Stimulated activated CD8-positive, alpha-beta memory T cell treated with anti-CD3 and anti-CD28 coated beads, Interleukin-2, amount 100 ng/mL, for 1 hour (primary cell): ENCODE measurements at places on chromosomes 12 and 14.

DNA sequence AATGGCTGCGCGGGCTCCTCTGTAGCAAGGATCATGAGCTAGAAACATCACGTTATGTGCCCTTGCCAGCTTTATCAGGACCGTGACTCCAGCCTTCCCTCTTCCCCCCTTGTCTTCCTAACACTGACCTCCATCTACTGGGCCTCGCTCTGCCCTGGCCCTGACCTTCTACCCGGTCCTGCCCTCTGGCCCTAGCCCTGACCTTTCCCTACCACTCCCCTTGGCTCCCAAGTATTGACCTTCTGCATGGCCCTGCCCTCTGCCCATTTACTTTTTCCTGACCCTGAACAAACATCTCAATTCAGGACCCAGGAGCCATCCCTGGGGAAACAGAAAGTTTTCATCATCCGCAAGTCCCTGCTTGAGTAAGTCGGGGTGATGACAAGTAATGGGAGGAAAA lies 2.0 kb downstream of the SOAT2 start:
- no peak for DNase-seq

DNA sequence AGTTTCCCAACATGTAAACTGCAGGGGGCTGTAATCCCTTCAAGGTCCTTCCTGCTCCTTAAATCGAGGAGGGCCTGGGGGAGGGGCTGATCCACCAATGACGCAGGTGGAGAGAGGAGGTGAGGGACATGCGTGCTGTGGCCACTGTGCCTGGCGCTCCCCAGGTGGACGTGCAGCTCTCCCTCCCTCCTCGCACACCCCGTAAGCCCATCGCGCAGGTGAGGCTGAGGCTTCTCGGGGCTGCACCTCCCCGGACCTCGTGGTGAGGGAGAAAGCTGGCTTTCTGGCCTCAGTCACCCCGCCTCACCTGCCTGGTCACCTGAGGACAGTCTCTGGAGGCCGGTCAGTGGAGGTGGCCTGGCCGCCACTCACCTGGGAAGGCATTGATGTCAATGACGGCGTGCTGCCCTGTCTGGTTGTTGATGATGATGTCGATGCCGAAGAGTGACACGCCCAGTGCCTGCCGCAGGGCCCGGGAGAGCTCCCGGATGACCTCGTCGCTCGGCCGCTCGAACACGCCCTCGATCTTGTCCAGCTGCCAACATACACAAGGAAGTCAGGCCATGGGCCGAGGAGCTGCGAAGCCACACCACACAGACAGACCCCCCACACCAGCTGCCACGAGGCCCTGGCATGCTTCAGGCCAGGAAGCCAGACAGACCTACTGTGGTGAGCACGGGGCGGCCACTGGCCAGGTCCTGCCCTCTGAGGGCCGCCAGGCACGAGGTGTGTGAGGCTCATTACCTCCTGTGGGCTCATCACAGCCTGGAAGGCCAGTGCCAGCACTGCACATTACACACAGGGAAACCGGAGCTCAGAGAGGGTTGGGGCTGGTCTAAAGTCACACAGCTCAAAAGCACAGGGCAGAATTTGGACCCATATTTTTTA lies 23.3 kb downstream of the CHGA start:
- no peak for DNase-seq

DNA sequence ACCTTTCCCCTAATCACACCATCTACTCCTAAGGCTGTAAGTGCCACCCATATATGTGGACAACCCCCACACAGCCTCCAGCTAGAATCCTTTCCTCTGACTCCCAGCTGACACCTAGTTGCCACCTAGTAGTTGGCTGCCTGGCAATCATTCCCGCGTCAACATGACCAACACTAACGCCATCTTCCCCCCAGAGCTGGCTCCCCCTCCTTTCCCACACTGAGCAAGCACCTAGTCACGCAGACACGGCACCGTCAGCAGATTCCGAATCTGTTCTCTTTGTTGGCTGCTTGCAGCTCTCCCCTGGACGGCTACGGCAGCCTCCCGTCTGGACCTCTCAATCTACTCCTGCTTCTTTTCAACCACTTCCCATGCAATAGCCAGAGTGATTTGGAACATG lies 27.7 kb downstream of the UBR7 start:
- no peak for DNase-seq

GRCh38 chr12:62933220-62933601 lies 1.7 kb downstream of the PPM1H start:
- DNase-seq: no peak

DNA sequence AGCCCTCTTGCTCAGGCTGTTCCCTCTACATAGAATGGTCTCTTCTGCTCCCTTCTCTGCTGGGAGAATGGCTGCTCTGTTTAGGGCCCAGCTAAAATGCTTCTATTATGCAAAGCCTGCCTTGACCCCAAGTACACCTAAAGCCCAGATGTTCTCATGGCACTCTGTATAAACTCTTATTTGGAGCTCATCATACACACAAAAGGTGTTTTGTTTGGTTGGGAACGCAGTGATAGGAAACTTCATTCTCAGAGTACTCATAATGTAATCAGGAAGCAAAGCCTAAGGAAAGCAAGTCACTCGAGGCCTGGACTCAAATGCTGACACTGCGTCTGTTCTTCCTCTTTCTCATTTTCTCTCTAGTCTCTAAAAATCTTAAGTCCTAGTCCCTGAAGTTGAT lies 38.2 kb upstream of the SYCP3 start:
- DNase-seq: no peak

DNA sequence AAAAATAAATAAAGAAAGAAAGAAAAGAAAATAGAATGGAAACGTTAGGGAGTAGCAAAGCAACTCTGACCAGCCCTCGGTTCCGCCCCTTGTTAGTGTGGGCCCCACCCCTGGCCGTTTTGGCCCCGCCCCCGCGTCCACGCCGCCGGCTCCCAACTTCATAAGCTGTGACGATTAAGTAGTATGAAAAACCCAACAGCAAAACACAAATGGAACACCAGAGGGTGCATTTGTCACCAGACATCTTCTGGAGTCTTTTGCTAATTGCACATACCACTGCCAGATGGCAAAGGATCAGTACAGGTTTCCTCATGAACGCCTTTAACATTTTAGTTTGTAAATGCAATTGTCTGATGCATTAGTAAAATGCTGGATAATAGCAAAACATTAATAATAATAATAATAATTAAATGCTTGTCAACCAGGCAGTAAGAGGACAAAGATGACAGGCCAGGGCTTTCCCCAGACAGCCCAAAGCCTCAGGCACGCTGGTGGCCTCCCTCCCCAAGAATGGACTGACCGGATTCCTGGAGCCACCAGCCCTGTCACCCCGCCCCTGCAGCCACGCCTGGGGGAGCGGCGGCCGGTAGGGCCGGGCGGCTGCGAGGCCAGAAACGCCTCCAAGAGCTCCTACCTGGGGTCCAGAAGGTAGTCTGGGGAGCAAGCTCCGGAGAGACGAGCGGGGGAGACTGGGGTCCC lies 23.6 kb downstream of the HSP90AA1 start:
- peak; percentile 35 for DNase-seq

- no peak for DNase-seq
These were observed 381 bp downstream of the YY1 start for GRCh38 chr14:100239211-100239839.

- DNase-seq: no peak
These were observed 98.9 kb downstream of the RBM19 start for GRCh38 chr12:113867258-113867657.

GRCh38 chr14:71628433-71628832 lies 303.8 kb upstream of the RGS6 start:
- DNase-seq: no peak

GRCh38 chr12:98221243-98221808 lies 294.1 kb upstream of the TMPO start:
- no peak for DNase-seq

- DNase-seq: no peak
These were observed 42.3 kb upstream of the CSRP2 start for GRCh38 chr12:76921100-76921471.

DNA sequence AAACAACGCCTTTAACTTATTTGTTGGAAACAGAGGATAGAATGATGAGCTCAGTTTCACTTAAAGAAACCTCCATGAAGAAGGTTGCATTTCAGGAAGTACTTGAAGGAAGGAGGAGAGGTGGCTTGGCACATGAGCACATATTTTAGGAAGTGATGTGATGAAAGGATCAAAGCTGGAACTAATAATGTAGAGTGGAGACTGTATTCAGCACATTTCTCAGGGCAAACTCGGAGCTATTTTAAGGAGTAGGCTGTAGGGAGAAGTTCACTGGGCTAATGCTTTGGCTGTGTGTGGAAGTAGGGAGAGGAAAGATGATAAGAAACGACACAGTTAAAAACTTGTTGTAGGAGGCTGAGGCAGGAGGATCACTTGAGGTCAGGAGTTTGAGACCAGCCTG lies 272.8 kb downstream of the AKAP6 start:
- DNase-seq: no peak

GRCh38 chr12:93974252-93974651 lies 174.1 kb upstream of the PLXNC1 start:
- DNase-seq: no peak

GRCh38 chr12:9808504-9808903 lies 18.8 kb upstream of the KLRF1 start:
- DNase-seq: no peak

GRCh38 chr12:110540048-110540447 lies 37.9 kb downstream of the RAD9B start:
- no peak for DNase-seq

DNA sequence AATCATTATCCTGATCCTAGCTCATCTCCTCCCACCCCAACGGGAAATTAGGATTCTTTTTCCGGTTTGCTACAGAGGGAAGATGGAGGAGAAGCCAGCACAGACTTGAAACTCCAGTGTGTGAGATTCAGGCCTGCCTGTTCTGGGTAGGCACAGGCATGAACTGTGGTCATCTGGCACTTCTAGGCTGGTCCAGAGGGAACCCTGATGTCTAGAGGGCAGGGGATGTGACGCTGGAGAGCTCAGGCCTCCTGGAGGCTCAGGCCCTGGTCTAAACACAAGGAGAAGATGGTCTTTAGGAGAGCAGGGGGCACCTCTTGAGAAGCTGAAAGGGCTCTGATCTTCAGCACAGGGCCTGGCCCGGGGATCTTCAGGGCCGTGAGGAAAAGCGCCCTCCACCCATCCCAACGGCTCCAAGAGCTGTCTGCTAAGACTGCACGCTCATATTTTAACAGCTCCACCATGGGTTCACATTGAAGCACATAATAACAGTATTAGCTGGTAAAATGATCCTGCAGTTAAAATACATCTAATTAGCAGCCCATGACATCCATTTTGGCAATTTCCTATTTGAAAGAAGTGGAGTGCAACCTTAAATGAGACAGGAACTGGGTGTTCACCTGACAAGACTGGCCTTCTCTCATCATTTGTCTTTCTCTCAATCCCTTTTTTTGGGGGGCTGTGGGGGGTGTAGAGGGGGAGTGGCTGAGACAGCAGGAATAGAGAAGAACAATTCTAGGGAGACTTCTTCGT lies 35.4 kb downstream of the BCL11B start:
- DNase-seq: no peak

DNA sequence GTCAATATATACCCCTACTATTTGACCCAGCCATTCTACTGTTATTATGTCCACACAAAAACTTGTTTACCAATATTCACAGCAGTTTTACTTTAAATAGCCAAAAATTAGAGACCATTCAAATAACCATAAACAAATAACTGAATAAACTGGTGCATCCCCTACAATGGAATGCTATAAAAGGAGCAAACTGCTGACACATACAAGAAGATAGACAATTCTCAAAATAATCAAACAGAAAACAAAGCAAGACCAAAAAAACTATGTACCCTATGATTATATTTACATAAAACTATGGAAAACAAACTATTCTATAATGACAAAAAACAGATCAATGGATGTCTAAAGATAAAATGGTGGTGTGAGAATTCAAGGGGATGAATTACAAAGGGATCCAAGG lies 54.4 kb downstream of the RALGAPA1 start:
- DNase-seq: no peak

DNA sequence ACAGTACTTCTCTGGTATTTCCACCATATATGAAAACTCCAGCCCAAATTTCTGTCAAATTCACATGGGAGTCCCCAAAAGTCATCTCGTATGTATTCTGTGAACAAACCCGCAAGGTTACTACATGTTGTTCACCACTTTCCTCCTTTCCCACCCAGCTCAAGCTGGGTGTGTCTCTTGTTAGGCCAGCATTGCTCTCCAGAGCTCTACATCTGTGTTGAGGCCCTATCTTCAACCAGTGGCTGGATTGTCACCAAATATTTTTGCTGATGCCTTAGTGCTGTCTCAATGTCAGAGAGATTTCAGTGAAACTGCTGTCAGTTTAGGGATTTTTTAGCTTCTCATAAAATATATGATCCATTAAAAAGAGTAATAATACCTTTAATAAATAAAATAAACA lies 230.9 kb downstream of the BTG1 start:
- no peak for DNase-seq

DNA sequence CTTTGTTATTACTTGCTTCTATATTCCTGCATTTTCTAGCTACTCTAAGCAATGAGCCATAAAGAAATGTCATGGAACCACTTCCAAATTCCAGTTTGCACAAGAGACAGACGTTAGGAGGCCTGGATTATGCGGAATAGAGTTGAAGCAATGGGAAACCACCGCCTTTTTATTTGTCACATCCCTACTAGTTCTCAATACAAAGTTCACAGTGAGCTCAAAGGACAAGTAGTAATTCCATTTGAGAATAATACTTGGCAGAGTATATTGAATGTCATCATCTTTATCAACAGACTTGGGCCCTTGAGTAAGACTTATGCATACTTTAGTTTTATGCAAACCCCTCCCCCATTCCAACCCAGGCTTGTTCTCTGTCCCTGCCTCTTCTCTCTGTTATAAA lies 3.7 kb upstream of the SLC15A5 start:
- no peak for DNase-seq

DNA sequence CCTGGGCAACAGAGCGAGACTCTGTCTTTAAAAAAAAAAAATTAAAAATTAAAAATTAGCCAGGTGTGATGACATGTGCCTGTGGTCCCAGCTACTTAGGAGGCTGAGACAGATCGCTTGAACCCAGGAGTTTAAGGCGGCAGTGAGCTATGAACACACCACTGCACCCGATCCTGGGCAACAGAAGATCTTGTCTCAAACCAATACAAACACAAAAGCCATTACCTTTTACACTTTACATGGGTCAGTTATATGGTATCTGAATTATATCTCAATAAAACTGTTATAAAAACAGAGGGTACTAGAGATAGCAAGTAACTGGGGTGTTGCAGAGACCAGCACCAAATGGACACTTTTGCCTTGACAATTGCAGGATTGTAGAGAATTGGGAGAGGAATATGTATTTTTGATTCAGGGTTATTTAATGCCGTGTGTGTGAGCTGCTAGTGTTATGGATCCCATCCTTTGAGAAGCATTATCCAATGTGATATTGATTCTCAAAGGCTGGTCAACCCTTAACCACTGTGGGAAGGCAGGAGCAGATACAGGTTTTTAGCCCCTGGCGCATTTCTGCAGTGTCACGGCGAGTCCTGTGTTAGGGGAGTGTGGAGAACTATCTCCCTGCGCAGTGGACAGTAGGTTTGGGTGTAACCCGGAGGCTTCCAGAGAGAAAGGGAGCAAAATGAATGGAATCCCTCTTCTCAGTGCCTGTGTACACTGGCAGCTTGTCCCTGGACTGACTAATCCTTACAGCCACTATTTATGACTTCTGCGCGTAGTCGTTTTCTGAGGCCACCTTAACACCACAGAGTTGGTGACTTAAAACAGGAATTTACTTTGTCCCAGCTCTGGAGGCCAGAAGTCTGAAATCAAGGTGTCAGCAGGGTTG lies 4.3 kb downstream of the PSMD9 start:
- DNase-seq: no peak

- no peak for DNase-seq
These were observed 125.7 kb upstream of the DDHD1 start for GRCh38 chr14:53278602-53279506.

- DNase-seq: no peak
These were observed 431.9 kb downstream of the BCAT1 start for GRCh38 chr12:24517000-24517399.

GRCh38 chr14:47567273-47567672 lies 108.1 kb downstream of the MDGA2 start:
- no peak for DNase-seq
